Activated CD4-positive, alpha-beta T cell treated with anti-CD3 and anti-CD28 coated beads for 24 hours (primary cell): ENCODE measurements at places on chromosomes 5 and 9.
A peak's percentile ranks its signal among the peaks of the same experiment; 100 is the strongest.

GRCh38 chr5:89071101-89071940 is 188.3 kb upstream of the MEF2C start:
- no peak for DNase-seq

GRCh38 chr9:27204578-27204977 is 92.4 kb downstream of the EQTN start:
- DNase-seq = no peak

GRCh38 chr5:178204182-178204934 is at the start of gene HNRNPAB:
TSS of gene HNRNPAB (plus strand) at chr5:178204533. CDS start at chr5:178204838, 305 bp downstream.
- peak; percentile 94 for DNase-seq

GRCh38 chr5:71882826-71883741 is 164.0 kb downstream of the CARTPT start:
- DNase-seq = no peak

DNA sequence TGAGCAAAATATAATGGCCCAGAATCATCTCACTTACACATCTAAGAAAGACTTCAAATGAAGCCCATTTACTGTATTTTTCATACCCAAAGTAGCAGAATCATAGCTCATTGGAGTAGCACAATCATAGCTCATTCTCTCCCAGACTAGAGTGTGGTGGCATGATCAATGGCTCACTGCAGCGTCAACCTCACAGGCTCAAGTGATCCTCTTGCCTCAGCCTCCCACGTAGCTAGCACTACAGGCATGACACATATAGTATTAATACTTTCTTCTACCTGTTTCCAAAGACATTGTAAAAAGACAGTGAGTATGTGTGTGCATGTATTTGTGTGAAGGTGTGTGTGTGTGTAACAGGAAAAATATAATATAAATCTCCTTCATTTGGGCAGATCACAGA is 1247.9 kb upstream of the ACO1 start:
- no peak for DNase-seq

- DNase-seq = no peak
These were observed 26.7 kb downstream of the CYFIP2 start for GRCh38 chr5:157292599-157292998.

DNA sequence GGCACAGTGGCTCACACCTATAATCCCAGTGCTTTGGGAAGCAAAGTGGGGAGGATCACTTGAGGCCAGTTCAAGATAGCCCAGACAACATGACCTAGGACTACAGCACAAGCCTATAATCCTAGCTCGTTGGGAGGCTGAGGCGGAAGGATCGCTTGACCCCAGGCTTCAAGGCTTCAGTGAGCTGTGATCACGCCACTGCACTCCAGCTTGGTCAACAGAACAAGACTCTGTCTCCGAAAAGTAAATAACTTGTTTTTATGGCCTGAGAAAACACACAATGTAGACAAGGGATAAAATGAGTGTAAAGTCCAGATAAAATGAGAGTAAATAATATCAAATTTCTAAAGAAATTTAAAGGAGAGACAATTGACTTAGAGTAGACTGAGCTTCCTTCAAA is 26.3 kb downstream of the SHLD3 start:
- no peak for DNase-seq

GRCh38 chr9:120985819-120986222 is 59.2 kb upstream of the TRAF1 start:
- no peak for DNase-seq

DNA sequence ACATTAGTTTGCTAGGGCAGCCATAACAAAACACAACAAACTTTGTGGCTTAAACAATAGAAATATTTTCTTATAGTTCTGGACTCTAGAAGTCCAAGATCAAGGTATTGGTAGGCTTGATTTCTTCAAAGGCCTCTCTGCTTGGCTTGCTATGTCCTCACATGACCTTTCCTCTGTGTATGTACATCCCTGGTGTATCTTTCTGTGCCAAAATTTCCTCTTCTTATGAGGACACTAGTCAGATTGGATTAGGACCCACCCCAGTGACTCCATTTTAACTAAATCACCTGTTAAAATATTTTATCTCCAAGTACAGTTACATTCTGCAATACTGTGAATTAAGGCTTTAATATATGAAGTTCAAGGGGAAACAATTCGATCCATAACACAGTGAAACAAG is 168.9 kb upstream of the CCNH start:
- DNase-seq = no peak

DNA sequence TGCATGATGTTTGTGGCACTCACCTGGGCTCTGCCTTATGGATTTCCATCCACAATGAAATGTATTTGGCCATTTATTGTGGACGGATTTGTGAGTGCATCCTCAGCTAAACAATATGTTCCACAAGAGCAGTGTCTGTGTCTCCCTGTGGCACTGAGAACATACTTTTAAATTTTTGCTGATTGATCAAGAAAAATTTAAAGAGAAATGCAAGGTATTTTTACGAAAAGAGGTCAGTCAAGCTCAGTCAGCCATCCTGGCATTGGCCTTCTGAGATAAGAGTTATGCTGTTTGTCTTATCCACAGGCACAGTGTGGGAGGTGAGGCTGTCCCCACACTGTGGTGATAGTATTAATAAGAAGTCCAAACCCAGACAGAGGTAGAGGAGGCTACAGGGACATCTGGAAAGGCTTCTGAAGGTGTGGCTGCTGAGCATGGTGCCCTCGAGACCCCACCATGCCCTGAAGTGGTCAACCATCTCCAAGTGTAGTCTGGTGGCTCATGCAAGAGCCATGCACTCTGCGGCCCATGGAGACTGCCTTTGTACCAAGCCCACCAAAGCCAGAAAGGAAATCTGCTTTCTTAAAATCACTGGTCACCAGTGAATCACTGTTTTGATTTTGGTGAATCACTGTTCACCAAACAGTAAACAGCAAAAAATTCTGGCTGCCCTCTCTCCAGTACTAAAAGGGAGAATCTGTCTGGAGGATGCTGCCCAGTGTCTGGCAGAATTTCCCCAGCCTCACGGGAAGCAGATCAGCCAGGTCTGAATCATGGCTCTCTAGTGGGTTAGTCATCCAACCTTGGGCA is 28.8 kb downstream of the SPOCK1 start:
- DNase-seq = no peak

DNA sequence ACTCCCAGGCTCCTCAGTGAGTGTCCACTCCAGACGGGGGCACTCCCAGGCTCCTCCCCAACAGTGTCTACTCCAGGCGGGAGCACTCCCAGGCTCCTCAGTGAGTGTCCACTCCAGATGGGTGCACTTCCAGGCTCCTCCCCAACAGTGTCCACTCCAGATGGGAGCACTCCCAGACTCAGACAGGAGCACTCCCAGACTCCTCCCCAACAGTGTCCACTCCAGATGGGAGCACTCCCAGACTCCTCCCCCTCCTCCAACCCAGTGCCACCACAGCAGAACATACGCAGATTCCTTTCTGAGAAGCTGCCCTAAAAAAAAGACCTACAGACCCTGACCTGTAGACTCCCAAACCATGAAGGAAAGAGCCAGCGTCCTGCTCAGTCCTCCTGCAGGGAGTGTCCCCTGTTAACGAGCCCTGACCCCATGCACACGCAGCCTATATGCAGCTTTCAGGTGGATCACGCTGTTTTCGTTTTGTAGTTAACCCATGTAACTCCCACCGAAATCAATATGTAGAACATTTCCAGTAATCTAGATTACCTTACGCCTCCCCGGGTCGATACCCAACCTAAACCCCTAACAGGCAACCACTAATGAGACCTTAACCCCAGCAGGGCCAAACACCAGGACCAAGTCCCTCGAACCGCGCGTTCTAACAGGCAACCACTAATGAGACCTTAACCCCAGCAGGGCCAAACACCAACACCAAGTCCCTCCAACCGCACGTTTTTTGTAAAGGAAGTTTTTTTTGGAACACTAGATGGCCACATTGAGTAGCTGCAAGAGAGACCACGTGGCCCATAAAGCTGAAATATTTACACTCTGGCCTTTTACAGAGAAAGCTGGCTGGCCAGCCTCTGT is 15.7 kb downstream of the PNPLA7 start:
- DNase-seq = no peak

- DNase-seq = no peak
These were observed 179.5 kb upstream of the TARS1 start for GRCh38 chr5:33261305-33261704.

GRCh38 chr9:26802921-26803320 is 89.7 kb downstream of the CAAP1 start:
- no peak for DNase-seq

DNA sequence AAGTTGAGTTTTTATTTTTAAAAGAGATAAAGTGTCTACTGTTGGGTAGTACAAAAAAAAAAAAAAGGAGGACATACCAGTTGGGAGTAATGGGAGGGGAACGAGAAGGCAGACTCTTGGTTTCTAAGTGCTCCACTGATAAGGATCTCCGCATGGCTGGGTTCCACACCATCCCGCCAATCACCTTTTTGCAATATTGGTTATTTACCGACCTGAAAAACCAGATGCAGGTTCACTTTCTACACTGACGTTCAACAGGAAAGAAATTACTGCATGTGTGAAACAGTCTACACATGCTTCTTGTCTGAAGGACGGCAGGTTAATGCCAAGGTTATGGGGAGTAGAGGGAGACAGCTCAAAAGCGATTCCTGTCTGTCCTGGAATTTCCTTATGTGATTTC is 75.5 kb downstream of the PTPN3 start:
- DNase-seq = no peak

DNA sequence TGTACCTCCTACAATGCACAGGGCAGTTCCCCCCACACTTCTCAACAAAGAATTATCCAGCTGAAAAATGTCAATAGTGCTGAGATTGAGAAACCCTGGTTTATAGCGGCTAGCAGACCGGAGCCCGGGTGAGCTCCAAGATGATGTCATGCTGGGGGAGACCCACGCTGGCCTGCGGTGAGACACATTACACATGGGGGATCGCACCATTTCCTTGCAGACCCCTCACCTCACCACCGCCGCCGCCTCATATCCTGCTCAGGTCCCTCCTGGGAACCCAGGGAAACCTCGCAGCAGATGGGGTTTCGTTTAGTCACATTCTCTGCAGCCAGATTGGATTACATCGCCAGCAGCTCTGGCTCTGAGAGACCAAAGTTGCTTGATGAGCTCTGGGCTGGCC is 14.7 kb upstream of the TNC start:
- DNase-seq = no peak

GRCh38 chr9:69331444-69331843 is 6.4 kb downstream of the ENTREP1 start:
- no peak for DNase-seq

DNA sequence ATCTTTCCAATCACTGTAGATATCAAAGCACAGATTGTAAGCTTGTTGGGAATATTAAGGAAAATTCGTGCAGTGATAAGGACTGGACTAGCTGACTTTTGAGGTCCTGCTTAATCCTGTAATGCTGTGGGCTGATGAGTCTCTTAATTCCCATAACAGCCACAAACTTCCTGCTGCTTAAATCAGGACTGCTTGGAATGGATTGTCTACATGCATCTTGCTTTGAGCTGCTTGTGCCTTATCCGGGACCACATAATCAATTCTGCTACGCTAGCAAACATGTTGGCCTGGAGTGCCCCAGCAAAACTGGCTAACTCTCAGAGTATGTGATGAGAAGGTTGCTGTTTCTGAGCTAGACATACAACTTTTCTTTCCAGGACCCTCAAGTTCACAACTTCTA is 79.6 kb downstream of the SNCAIP start:
- DNase-seq = no peak

GRCh38 chr9:34993502-34994259 is 4.1 kb downstream of the DNAJB5 start:
- no peak for DNase-seq

DNA sequence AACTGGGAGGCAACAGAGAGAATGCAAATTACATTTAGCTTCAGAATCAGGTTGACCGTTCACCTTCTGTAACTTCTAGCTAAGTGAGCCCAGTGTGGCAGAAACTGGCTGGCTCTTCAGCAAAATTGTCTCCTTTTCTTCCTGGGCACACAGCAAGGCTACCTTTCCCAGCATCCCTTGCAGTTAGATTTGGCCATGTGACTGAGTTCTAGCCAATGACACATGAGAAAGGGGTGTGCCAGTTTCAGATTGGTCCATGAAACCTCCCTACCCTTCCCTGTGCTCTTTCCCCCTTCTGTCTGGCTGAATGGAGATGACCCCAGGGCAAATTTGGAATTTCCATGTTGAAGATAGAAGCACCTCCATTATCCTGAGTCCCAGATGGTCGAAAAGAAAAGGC is 72.5 kb upstream of the SMIM23 start:
- DNase-seq = no peak

GRCh38 chr5:78915170-78915569 is 69.9 kb downstream of the ARSB start:
- no peak for DNase-seq

DNA sequence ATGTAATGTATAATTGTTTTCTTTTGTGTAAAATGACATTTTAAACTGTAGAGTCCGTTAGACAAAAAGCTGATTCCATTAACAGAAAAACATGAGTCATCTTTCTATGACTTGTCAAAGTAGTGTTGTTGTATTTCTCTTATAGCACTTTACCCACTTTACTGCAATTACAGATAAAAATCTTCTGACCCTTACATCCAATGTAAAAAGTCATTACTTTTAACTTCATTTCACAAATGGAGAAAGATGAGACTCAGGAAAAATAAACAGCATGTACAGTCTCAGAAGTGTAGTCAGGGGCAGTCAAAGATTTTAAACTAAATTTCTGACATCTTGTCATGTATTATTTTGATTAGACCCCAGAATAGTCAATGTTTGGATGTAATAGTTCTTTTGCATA is 146.6 kb downstream of the CTNND2 start:
- DNase-seq = no peak

- no peak for DNase-seq
These were observed 57.2 kb downstream of the OLFM1 start for GRCh38 chr9:135144581-135145170.

GRCh38 chr9:134694368-134694665 is 52.7 kb downstream of the COL5A1 start:
- no peak for DNase-seq

- DNase-seq = no peak
These were observed 21.8 kb downstream of the ANKRD31 start for GRCh38 chr5:75214928-75215327.

DNA sequence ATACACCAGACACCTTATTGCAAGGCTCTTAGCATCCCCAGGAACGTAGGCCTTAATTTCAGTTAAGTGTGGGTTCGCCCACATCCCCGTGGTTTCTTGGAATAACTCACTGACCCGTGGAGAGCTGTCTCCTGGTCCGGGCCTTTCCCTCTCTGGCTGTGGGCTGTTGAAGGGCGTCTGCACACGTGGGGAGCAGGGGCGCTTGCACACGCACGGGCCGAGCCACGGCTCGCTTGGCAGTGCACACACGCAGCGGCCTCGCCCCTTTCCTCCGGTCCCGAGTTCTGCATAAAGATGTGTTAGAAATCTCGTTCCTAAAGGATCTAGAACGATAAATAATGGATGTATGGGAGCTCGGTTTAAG is 141.9 kb downstream of the PBX3 start:
- no peak for DNase-seq

- DNase-seq = no peak
These were observed 69.8 kb downstream of the DOCK2 start for GRCh38 chr5:169706758-169707450.

GRCh38 chr5:94857111-94857510 is 238.6 kb downstream of the SLF1 start:
- no peak for DNase-seq

DNA sequence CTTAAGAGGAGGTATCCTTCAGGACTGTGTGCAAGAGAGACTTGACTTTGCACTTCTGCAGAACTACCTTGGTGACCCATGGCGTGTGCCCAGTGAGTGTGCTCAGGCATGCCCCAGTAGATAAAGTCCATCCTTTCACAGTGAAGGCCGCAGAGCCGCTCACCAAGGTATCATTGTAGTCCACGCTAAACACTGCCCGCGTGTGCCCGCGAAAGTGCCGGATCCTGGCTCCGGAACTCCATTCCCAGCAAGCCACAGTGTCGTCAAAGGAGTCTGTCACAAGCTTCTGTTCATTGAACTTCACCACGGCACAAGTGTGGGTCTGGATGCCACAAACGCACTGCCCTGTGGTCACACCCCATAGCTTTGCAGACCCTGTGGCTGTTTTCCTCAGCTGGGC is 3.3 kb upstream of the GRM6 start:
- no peak for DNase-seq
